Naive B cell (primary cell): ENCODE measurements at places on chromosomes 5 and 9. TPM values are rescaled to one million over a fixed set of nuclear protein-coding genes. Genes with fewer than 3 reads are reported as not detected.

DNA sequence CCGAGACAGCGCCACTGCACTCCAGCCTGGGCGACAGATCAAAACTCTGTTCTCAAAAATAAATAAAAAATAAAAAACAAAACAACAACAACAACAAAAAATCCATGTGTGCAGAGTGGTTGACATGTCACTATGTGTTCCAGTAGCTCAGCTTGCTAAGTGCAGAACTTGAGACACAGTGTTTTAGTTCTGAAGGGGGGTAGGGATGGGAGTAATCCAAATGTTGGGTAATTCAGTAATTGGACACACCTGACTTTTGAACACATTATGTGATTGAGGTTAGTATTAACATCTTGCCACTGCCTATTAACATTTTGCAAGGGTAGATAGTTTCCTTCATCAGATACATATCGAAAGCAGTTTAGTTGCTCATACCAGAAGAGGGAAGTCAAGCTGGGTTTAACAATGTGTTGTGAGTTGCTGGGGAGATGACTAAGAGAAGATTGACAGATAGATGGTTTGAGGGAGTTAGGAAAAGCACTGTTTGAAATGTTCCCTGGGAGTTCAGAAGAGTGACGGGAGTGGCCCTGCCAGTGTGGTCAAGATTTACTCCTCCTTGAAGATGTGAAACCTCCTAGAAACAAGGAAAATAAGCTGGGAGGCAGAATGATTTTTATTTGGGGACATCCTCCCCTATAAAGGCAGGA is 928 bp downstream of the HACD4 start:
- peak; percentile 22 for DNase-seq

GRCh38 chr9:28714188-28714587 is 1140.9 kb upstream of the C9orf72 start:
- DNase-seq: no peak

DNA sequence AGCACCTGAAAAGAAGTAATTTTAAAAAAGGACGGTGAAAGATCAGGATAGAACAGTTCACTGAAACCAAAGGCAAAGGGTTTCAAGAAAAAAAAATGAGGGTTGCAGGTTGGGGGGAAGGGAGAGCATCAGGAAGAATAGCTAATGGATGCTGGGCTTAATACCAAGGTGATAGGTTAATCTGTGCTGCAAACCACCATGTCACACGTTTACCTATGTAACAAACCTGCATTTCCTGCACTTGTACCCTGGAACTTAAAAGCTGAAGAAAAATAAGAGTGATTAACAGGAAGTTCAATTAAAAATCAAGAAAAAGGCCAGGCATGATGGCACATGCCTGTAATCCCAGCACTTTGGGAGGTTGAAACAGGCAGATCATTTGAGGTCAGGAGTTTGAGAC is 44.1 kb upstream of the RNF38 start:
- DNase-seq: no peak

- no peak for DNase-seq
Measured at GRCh38 chr5:158549311-158549710, 550.4 kb downstream of the EBF1 start.

DNA sequence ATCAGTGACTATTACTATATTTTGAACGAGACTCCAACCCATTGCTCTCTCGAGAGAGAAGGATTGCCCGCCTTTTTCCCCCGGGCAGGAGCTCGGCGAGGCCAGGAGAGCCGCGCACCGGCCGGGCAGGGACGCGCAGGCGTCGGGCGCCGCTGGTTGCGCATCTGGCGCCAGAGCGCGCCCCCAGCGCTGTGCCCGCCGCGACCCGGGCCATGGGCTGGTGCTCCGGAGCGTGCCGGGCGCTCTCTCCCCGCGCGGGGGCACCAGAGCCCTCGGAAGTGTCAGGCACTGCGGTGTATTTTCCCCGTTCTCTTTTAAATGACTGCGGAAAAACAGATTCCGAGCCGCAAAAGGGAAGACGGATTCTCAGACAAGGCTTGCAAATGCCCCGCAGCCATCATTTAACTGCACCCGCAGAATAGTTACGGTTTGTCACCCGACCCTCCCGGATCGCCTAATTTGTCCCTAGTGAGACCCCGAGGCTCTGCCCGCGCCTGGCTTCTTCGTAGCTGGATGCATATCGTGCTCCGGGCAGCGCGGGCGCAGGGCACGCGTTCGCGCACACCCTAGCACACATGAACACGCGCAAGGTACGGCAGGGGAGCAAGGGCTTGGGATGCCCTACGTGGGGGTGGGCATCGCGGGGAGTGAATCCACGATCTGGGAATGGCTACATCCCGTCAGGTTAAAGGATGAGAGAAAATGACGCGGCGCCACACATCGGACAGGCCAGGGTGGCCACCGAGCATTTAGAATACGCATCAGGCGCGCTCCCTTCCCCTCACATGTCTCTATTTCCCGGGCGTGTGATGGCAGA is 1.1 kb upstream of the NTRK2 start:
- DNase-seq: no peak

GRCh38 chr9:94772639-94773303 is 46.3 kb downstream of the AOPEP start:
- no peak for DNase-seq

DNA sequence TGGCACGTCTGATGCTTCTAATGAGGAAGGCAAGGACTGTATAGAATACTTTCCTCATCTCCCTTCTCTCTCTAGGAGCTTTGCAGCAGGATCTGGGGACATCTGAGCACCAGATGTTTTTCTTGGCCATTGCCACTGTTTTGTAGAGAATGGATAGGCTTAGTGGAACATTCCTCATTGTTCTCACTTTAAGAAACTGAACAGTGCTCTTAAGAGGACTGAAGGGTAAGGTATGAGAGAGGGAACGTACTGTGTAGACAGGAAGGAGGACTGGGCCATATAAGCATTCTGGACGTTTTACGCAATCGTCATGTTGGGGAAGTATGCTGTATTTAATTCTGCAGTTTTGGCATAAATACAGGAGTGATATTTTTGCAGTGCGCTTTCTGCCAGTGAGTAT is 70.6 kb downstream of the SMARCA2 start:
- no peak for DNase-seq

- no peak for DNase-seq
Measured at GRCh38 chr5:58025809-58026208, 434.1 kb downstream of the PLK2 start.

ACTBL2 gene
- polyA plus RNA-seq: not detected
